ENCODE measurements at places on chromosomes 5 and 9.

GRCh38 chr5:173291722-173292658 is 36.2 kb downstream of the STC2 start:
- no peak for DNase-seq

GRCh38 chr5:40676613-40677343 is 2.9 kb upstream of the PTGER4 start:
- DNase-seq = peak; percentile 40

GRCh38 chr5:114308508-114308907 is 53.4 kb upstream of the KCNN2 start:
- DNase-seq = no peak

DNA sequence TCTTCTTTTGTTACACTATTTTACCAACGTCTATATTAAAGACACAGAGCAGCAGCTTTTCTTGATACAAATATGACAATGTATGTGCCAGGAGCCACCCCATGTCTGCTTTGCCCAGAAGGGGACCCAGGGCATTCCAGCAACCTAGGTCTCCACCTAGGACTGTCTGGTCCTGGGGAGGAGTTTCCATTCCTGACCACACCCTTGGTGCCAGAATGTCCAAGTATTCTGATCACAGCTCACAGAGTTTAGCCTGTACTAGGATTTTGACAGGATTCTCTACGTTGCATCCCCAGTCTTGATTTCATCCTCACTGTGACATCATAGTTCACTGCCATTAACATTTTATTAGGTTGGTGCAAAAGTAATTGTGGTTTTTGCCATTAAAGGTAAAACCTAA is 224.7 kb downstream of the SREK1 start:
- DNase-seq = no peak

GRCh38 chr5:133457439-133458355 is 154.6 kb downstream of the FSTL4 start:
- DNase-seq = no peak
